ENCODE measurements at places on chromosomes 5 and 9. TPM values are rescaled to one million over a fixed set of nuclear protein-coding genes. Genes with fewer than 3 reads are reported as not detected.
A peak's percentile ranks its signal among the peaks of the same experiment; 100 is the strongest.

GRCh38 chr9:72306761-72307160 lies 58.2 kb downstream of the ZFAND5 start:
- DNase-seq: no peak

DNA sequence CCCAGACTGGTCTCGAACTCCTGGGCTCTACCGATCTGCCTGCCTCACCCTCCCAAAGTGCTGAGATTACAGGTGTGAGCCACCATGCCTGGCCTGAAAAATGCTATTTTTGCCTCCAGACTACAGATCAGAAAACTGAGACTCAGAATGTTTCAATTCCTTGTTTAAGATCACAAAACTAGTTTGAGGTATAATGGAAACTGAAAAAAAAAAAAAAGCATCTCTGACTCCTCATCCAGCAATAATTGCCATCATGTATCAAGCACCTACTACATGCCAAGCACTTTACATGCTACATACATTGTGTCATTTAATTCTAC lies 35.6 kb downstream of the PLAC8L1 start:
- no peak for DNase-seq

DNA sequence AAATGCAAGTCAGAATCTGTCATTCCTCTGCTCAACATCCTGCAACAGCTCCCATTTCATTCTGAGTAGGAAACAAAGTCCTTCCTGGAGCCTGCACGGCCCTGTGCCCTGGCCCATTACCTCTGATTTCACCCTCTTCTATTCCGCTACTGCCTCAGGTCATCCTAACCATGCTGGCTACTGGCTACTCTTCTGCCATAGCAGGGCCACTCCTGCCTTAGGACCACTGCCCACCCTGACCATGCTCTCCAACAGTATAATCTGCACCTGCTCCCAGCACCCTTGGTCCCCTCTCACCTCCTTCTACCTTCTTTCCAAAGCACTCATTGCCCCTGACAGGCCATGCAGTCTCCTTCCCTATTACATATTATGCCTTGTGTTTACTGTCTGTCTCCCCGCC lies 8.2 kb downstream of the DPH7 start:
- no peak for DNase-seq

GRCh38 chr5:32331217-32331934 lies 18.6 kb upstream of the MTMR12 start:
- no peak for DNase-seq

GRCh38 chr5:82165740-82166530 lies 112.2 kb downstream of the RPS23 start:
- DNase-seq: peak; percentile 75

GRCh38 chr5:74667396-74667795 lies 17.6 kb upstream of the HEXB start:
- no peak for DNase-seq

DNA sequence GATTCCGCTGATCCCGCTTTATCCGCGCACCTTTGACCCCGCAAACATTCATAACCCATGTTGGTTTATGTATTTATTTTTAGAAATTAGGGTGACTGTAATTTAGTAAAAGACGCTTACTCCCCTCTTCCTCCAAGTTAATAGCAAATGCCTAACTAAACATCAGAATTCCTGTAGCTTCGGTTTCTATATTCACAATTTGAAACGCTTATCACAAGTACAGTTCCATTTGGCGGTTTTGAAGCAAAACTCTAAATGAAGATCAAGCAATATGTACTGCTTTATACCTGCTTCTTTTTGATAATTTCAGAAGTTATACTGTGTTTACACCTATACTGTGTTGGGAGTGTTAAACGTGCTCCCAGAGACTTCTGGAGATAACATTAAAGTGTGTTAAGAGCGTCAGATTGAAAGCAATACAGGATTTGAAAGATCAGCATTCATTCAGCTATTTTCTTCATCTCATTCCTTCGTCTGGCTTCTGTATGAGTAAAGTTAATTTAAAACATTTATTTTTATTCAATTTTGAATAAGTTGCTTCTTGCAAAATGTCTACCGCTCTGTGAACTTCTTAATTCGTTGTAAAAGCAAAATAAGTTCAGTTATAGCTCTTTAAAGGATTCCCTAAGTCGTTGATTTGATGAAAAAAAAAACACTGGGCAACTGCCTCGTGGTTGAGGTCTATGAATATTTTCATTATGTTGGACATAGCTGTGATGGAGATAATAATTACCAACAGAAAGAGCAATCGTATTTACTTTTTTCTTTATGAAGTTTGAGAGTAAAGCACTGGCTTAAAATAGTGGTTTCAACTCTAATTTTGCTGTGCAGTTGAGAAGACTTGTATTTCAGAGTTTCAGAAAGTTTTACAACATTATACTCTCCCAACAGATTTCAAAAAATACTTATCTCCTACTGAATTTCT lies 2.5 kb downstream of the PRDM6 start:
- DNase-seq: no peak

- peak; percentile 14 for DNase-seq
These were observed 6.3 kb downstream of the FGF18 start for GRCh38 chr5:171425596-171426244.

- no peak for DNase-seq
These were observed 46.4 kb upstream of the ALDH1B1 start for GRCh38 chr9:38345851-38346755.

GRCh38 chr5:96706433-96707111 lies 44.4 kb downstream of the CAST start:
- no peak for DNase-seq

GRCh38 chr9:81687521-81688261 lies 1.7 kb downstream of the TLE1 start:
- peak; percentile 51 for DNase-seq

GRCh38 chr5:32500181-32500580 lies 55.6 kb upstream of the ZFR start:
- no peak for DNase-seq

GRCh38 chr9:106861640-106862109 lies 1.3 kb upstream of the ZNF462 start:
- no peak for DNase-seq

GRCh38 chr5:71903808-71904207 lies 184.7 kb downstream of the CARTPT start:
- DNase-seq: no peak

- peak; percentile 31 for DNase-seq
These were observed 19.9 kb downstream of the REXO4 start for GRCh38 chr9:133397895-133398294.

GRCh38 chr9:135296735-135297455 lies 182.7 kb upstream of the PPP1R26 start:
- peak; percentile 60 for DNase-seq

DNA sequence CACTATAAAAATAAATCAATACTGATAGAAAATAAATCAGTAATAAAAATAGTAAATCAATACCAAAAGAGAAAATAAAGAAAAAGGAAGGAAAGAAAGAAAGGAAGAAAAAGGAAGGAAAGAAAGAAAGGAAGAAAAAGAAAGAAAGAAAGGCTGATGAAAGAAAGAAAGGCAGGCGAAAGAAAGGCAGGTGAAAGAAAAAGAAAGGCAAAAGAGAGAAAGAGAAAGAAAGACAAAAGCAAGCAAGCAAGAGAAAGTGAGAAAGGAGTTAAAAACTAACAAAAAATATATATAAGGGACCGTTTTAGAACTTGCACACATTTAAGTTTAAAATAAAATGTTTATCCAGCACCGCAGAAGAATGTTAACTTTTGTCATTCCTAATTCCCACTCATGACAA lies 116.0 kb downstream of the SVEP1 start:
- DNase-seq: no peak

GRCh38 chr9:112331674-112331952 lies 1.8 kb downstream of the PTBP3 start:
- no peak for DNase-seq

PCDHGA5 gene
- total RNA-seq: 2.1 TPM

TRIP13 gene
- total RNA-seq: 0.81 TPM

PDGFRB gene
- 7.2 TPM for total RNA-seq

SH2D3C gene
- 2.2 TPM for total RNA-seq

ITK gene
- total RNA-seq: 0.79 TPM

LAMC3 gene
- 3.2 TPM for total RNA-seq

IL7R gene
- total RNA-seq: 0.56 TPM

Measured in pancreas (tissue), 10 donors.